ENCODE measurements at places on chromosomes 5 and 9.

DNA sequence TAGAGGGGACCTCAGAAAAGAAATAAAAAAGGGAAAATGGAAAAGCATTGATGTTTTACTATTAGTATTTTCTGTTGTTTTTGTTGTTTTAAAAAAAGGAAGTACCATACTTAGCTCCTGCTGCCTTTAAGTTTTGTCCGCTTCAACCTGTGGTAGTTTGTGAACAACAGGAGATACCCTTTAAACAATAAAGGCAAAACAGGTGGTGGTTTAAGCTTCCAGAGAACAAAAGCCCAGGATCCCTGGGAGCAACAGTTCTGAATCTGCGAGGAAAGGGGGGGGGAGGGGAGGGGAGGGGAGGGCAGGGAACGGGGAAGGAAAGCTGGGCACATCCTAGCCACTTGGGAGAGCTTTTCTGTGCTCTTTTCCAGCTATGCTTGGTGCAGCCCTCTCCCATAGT lies 2.1 kb upstream of the PSIP1 start:
- no peak for DNase-seq

- no peak for DNase-seq
Observed at GRCh38 chr9:87513161-87513560, 15.5 kb downstream of the DAPK1 start.

GRCh38 chr5:55036477-55036876 lies 12.4 kb downstream of the GZMK start:
- no peak for DNase-seq

GRCh38 chr5:107867266-107867665 lies 196.5 kb upstream of the EFNA5 start:
- DNase-seq: no peak

DNA sequence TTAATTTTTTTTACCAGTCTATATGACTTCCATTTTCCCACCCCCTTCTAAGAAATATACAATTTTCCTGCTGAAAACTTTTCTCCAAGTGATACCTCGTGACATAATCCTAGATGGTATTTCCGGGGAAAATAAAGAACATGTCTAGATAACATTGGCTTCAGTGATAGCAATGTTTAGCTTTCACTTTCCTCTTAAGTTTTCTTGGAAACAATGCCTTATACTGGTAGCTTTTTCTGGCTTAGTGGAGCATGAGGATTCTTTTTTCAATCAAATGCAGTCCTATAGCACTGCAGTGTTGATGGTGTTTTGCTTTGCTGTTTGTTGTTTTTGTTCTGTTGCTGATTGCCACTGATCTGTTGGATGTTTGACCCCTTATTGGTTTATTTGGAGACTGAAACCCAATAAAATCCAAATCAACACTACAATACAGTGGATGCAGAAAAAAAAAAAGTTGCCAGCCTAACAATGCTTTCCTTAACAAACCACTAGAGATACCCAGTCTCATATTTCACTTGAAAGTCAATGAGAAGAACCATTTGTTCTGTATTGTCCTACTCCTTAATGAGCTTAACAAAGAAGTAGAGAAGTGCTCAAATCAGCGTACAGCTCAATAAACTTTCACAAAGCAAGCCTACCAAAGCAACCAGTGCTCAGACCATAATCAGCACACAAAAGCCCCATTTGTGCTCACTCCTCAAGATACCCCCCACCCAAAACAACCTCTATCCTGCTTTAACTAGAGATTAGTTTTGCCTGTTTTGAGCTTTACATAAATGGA lies 74.2 kb upstream of the GRAMD2B start:
- DNase-seq: no peak

DNA sequence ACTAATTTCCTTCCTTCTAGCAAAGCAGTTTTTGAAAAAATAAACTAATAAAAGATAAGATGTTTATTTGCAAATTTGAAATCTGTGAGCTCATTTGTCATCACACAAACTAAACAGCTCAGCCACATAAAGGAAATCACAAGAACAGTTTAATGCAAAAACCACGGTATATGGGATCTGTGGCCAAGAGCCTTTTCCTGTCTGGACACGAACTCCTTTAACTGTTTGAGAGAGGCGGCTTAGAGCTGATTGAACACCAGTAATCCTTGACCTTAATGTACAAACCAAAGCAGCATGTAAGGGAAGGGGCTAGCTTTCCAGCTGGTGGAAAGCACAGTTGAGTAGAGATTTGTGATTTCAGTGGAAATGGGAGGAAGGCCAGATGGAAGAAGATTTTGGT lies 66.3 kb upstream of the SPINK5 start:
- DNase-seq: no peak

DNA sequence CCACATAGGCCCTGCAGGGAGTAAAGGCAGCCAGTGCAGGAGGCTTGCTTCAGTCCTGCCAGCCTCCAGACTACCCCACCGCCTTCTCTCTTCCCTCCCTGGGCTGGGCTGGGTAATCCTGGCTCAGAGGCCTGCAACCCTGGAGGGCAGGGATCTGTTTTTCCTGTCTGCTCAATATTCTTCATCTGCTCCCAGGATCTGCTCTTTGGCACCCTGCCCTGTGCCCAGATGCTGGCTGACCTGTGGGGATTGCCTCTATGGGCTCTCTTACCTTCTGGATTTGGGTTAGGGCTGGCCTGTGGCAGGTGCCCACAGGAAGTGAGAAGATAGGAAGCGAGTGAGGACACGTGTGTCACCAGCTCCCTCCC lies 7.3 kb upstream of the ANGPTL2 start:
- no peak for DNase-seq

Measured in stimulated activated CD4-positive, alpha-beta T cell treated with anti-CD3 and anti-CD28 coated beads, Interleukin-15, amount 100 ng/mL, for 48 hours (primary cell).